ENCODE measurements at places on chromosomes 2 and 18.

- DNase-seq, result no peak
Observed at GRCh38 chr18:61681065-61681464, 211.7 kb downstream of the RNF152 start.

DNA sequence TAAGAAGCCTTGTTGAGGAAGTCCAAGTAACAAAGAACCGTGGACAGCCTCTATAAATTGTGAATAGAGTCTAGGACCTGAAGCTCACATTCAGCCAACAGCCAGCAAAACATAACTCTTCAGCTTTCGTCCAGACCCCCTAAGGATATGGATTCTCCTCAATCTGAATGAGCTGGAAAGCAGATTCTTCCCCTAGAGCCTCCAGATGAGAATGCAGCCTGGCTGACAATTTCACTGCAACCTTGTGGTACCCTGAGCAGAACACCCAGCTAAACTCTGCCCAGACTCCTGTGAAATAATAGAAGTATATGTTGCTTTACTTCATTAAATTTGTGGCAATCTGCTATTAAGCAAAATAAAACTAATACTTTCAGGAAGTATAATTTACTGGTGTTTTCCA is 483.5 kb upstream of the SLC8A1 start:
- DNase-seq, result no peak

DNA sequence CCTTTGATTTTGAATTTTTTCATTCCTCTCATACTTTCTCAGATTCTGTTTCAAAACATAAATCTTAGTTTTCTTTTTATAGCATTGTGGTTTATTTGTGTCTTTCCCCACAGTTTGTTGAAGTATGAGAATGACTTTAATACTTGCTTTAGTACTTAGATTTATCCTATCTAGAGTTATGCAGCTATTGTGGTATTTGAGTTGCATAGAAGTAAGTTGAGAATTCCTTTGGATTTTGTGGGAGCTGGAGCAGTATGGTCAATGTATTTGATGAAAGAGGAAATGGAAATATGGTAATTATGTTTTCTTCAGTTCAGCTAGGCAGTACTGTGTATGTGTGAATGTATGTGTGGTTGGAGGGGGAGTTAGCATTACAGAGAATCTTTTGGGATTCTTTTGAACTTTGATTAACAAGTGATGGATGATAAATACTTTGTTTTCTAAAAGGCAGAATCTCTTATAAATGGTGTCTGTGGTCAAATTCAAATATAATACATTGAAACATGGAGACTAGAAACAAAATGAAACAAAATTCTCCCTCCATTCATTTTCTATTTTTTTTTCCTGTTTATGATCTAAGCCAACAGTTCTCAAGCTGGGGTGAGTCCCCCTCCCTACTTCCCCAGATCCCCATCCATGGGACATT is 3.0 kb downstream of the ACVR2A start:
- no peak for DNase-seq

DNA sequence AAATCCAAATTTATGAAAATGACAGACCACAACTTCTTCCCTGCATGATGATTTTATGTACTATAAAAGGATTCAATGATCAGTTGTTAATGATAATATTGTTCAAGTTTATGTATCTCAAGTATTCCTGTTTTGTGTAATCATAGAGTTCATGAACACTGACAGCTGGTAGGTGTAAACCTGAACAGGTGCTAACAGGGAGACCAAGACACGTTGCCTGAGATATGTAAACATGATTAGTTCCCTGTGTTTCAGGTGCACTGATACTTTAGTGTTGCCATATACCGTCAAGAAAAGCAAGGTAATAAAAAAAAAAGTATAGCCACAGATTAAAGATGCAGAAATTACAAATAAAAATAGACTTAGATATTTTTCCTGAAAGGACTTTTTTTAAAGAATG is 131.8 kb downstream of the BAZ2B start:
- no peak for DNase-seq

GRCh38 chr2:51511002-51511401 is 479.1 kb upstream of the NRXN1 start:
- DNase-seq, result no peak

- no peak for DNase-seq
Observed at GRCh38 chr2:196954001-196954400, 27.5 kb upstream of the PGAP1 start.

GRCh38 chr2:191036363-191036762 is 22.4 kb upstream of the STAT1 start:
- DNase-seq, result no peak

DNA sequence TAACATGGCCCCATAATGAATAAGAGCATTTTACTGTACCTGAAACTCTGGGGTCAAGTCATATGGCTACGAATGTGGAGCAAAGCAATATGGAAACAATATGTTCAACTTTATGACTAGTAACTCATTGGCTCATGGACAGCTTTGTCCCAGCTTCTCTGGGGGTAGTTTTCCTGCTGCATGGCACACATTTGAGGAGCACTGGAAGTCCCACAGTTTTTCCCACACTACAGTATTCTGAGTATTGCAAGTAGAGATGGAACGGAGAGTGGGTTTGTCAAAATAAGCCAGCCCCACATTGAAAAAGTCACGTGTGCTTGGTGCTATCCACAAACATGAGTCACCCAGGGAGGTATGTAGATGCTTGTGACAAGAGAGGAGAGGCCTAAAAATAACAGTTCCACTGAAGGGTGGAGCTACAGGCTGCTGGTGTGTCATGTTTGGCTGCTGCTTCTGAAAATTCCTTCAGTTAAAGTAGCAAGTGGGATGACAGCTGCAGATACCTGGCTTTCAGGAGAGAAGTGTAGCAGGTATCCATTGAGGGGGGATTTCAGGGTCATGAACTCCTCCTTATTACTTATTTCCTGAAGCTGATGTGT is 48.2 kb upstream of the CTAGE1 start:
- no peak for DNase-seq

DNA sequence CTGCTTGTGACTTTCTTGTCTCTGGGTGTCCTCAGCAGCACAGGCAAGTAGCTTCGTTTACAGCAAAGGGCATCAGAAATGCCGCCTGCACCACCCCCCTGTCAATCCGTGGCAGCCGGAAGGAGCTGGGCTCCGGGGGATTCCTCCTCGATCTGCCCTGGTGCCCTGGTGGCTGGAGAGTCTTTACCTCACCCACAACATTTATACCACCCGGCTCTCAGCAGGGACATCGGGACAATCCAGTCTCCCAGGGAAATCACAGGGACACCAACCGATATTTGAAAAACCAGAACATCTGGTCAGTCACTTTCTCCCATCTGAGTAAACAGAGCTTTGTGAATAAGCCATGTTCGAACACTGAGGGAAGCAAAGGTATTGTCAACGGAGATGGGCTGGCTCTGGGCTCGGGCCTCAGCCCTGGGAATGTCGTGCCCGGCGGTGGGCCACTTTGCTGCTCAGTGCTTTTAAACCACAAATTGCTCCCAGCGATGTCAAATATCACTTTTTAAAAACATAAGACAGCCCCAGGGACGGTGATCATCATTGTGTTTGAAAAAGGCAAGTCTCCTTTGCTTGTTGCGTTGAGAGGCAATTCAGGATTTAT is 210.0 kb upstream of the SALL3 start:
- no peak for DNase-seq

- no peak for DNase-seq
Observed at GRCh38 chr18:79642626-79643025, 37.0 kb upstream of the CTDP1 start.

DNA sequence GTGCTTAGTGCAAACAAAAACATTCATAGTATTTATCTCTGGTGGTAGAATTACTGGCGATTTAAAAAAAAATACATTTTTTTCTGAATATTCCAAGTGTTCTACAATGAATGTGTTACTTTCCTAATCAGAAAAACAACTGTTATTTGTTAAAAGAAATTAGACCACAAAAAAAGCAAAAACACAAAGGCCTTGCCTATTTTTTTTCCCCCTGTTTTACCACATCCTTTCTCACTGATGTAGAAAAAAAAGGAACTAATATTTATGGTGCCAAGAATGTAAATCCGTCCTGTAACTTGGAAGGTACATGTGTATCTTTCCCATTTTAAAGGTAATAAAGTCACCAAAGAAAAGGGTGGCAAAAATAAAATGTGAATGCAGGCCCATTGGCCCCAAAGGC is 28.4 kb upstream of the MGAT4A start:
- DNase-seq, result no peak

GRCh38 chr2:31267437-31268120 is 33.6 kb downstream of the EHD3 start:
- peak; percentile 69 for DNase-seq

GRCh38 chr18:46031741-46032140 is 40.3 kb downstream of the PSTPIP2 start:
- no peak for DNase-seq

- no peak for DNase-seq
Observed at GRCh38 chr18:3660739-3661515, 211.0 kb downstream of the TGIF1 start.

DNA sequence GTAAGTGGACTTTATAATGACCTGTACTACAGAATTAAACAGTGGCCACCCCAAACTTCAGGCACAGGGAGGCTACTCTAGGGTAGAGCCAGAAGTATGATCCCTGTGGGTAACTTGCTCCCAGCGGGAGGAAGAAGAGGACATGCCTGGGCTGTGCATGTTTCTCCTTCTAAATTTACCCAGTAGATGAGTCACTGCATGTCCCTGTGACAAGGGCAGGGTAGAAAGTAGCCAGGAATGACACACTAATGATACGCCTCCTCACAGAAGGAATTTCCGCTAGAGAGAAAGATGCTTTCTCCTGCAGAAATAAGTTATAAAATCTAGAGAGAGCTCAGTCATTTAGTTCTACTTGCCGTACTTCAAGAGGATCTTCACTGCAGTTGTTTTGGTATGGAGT is 7.5 kb downstream of the ACYP2 start:
- DNase-seq, result no peak

DNA sequence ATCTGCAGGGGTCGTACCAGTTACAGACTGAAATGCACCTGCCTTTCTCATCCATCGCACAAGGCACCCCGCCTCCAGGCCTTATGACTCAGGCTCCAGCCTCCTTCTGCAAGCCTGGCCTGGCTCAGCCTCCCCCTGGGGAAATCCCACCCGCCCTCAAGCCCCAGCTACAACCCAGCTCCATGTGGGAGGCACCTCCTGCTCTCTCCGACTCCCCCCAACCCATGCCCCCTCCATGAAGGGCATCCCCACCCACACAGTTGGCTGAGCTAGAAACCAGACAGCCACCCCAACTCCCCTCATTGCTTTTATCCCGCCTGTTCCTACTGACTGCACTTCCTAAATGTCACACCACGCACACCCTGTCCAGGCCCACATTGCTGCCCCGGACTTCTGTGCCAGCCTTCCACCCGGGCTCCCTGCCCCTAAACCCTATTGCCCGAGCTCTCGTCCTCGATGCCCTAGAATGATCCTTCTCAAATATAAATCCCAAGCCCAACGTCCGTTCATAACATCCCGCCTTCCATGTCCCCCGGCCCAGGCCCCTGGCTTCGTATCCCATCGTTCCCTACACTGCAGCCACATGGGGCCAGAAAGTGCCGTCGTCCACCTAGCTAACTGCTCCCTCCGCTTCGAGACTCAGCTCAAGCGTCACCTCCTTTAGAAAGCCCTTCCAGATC is 9.9 kb downstream of the DNMT3A start:
- no peak for DNase-seq

- DNase-seq, result no peak
Observed at GRCh38 chr18:51279367-51279984, 82.0 kb upstream of the MEX3C start.

- no peak for DNase-seq
Observed at GRCh38 chr2:218618102-218618860, 10.6 kb downstream of the PLCD4 start.

DNA sequence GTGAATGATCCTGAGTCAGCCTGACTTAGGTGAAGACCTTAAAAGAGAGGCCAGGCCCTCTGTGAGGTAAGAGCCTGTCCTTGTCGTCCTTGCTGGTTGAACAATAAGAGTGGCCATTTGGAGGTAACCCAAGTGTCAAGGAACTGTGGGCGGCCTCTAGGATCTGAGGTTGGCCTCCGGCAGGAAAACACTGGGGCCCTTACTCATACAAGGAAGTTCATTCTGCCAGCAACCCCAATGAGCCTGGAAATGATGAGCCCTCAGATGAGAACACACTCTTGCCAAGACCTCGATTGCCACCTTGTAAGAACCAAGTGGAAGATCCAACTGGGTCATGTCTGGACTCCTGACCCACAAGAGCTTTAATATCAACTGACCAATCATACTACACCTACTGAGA is 95.5 kb upstream of the LRATD1 start:
- no peak for DNase-seq

GRCh38 chr18:77052983-77053309 is 79.6 kb downstream of the MBP start:
- no peak for DNase-seq

- no peak for DNase-seq
Observed at GRCh38 chr2:39665811-39666490, at the start of gene TMEM178A. TMEM178A (plus strand) TSS chr2:39665917; CDS start chr2:39665975, 58 bp downstream.

DNA sequence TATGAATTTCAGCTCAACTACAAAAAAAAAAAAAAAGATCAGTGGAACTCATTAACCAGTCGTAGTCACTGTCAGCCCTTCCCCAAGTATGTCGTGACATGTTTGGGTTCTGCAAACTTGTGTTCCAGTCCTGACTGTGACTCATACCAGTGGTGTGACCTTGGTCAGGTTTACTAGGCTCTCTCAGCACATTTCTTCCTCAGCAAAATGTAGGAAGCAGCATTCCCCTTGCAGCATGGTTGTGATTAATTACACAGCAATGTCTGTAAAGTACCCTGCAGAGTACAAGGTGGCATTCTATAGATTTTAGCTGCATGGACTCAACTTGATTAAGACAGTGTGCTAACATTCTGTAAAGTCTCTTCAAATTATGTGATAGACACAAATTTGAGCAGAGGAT is 156.9 kb downstream of the LAMA1 start:
- no peak for DNase-seq

DNA sequence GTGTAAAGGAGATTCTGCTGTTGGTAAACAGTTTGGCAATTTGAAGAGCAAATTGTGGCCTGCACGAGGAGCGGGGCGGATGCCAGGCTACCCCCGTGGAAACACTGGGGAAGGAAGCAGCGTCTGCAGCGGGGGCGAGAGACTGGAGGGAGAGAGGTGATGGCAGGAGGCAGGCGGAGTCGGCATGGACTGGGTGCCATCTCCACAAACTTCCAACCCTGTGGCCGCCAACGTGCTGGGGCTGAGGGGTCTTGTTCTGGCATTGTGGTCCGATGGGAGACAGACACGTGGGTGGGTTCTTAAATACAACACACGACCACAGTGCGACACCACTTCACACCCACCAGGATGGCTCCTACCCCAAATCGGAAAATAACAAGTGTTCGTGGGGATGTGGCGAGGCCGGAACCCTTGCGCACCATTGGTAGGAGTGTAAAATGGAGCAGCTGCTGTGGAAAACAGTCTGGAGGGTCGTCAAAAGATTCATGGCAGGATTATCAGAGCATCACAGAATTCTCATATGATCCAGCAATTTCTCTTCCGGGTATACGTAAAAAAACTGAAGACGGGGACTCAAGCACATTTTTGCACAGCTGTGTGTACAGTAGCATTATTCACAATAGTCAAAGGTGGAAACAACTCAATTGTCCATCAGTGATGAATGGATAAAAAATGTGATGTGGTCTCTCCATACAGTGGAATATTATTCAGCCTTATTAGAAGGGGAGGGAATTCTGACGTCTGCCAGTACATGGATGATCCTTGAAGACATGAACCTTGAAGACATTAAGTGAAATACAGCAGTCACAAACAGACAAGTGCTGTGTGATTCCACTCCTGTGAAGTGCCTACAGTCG is 82.4 kb upstream of the HPCAL1 start:
- no peak for DNase-seq

All from NCI-H524 treated with DMSO at 0.1 percent for 48 hours (cell line).